Tongue (tissue), 3 donors: ENCODE measurements at places on chromosomes 13 and 19. TPM values are rescaled to one million over a fixed set of nuclear protein-coding genes. Genes with fewer than 3 reads are reported as not detected.

DNA sequence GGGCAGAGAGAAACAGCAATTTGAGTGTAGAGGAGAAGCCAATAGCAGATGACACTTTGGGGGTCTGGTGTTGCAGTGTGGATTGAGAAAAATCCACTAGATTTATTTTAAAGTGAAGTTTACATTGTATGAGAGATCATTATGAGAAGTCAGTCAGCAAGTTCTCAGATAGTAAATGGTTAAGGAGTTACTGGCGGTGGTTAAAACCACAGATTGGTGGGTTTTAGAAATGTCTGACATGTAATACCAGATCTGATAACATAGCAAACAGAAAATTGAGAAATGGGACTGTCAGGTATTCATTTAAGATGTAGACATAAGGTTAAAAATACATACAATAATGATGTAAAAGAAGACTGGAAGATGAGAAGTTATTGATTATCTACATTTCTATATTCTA lies 7.2 kb downstream of the ABHD13 start:
- no peak for DNase-seq

GRCh38 chr13:79222427-79223205 lies 183.4 kb downstream of the RBM26 start:
- no peak for DNase-seq

DNA sequence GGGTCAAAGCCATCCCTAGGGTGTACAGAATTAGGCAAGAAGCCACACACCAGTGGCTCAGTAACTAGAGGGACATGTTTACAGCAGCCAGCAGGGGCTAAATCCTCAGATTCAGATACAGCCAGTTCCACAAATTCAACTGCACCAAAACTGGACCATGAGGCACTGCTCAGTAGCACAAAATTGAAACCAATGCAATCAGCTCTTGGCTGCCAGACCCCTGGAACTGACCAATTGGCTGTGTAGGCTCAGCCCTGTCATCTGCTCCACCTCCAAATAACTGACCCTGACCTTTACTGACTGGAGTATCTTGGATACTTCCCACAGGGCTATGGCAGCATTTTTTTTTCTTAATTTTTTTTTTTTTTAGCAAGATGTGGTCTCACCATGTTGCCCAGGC lies 226.5 kb downstream of the FOXO1 start:
- DNase-seq, result no peak

- no peak for DNase-seq
Measured at GRCh38 chr13:42804244-42804874, 23.0 kb downstream of the FAM216B start.

- no peak for DNase-seq
Measured at GRCh38 chr19:31300422-31300821, 48.8 kb downstream of the TSHZ3 start.

DNA sequence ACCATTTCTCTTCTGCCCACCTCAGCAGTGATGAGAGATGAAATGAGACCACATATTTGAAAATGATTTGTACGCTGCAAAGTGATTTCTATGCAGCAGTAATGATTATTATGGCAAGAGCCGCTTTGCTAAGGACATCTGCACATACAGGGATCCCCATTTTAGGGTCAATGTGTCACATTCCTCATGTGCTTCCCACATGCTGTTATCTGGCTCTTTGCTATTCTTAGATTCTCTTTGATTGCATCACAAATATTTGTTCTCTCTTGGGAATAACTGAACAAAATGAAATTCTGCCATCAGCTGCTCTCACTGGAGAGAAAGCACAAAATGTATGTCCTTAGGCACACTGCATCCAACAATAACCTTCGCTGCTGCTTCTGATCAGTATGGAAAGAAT lies 209.5 kb upstream of the IPO5 start:
- DNase-seq, result no peak

DNA sequence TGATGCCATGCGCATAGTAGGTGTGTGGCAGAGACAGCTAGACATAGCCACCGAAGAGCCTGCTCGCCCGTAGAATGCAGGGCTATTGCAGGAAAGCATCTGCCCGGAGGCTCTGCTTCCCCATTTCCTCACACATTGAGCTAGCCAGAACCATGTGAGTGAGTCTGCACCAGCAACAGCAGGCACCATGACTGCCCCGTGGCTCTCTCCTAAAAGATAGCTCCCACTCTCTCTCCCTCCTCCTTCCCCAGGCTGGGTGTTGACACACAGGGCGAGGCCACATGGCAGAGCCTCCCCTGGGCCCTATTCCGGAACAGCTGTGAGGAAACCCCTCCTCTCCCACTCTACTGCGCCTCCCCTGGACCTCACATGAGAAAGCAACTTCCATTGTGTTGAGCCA lies 52.3 kb upstream of the ATP12A start:
- no peak for DNase-seq

DNA sequence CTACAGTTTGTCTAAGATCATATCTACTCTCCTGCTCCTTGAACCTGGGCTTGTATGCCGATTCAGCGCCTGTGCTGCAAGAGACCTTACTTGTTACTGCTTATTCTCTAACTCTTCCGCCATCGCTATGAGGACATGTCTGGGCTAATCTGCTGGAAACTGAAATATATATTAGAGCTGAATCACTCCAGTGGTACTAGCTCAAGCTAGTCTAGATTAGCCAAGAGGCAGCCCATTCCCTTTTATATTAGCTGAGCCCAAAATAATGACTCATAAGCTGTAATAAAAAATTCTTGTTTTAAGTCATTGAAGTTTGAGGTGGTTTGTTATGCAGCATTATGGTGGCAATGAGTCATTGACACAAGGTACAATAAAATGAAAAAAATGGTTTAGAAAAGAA lies 52.8 kb downstream of the SLC6A16 start:
- DNase-seq, result no peak

DNA sequence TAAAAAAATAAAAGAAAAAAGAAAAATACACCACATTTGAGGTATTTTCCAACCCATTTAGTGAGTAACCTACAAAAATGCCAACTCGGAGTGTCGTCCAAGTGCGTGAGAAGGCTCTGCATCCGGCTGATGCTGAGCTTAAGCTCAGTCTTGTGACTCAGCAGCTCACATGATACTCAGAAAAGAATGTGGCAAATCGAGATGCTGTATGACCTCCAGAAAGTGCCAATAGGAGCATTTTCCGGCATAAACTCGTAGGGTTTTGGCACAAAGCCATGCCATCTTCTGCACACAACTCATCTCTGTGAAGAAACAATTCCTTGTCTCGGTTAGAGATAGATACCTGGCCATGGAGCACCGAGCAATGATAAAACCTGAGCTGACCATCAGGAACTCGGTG lies 58.5 kb downstream of the TRPM4 start:
- DNase-seq, result peak; percentile 15

DNA sequence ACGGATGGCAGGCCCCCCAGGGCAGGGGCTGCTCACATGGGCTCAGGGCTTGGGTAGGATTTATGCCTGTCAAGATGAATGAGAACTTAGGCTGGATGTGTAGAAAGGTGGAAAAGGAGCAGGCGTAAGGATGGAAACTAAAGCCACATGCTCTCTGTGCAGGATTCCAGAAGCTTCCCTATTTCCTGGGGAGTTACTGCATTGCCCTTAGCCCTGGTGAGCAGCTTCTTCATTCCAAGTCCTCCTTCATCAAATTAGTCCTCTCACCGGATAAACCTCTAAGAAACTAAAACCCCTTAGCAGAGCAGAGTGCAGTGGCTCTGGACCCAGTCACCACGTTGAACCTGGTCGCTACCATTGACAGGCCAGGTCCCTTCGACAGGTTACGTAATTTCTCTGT lies 7.4 kb downstream of the ATP12A start:
- no peak for DNase-seq

DNA sequence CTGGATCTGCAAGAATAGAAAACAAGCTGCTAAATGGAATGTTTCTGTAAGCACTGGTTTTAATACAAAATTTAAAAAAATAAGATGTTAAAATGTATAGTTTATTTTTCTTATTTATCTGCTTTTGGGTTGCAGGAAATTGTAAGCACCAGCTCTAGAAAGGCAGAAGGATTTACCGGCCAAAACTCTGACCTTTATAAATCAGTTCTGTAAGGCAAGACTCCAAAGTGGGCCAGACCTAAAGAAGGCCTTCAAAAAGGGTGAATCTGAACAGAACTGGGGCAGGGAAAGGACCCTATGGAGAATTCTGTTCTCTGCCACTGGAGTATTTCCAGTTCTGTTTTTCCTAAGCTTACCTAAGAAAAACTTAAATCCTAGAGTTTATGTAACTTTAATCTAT lies 19.3 kb downstream of the ZNF100 start:
- DNase-seq, result no peak

DNA sequence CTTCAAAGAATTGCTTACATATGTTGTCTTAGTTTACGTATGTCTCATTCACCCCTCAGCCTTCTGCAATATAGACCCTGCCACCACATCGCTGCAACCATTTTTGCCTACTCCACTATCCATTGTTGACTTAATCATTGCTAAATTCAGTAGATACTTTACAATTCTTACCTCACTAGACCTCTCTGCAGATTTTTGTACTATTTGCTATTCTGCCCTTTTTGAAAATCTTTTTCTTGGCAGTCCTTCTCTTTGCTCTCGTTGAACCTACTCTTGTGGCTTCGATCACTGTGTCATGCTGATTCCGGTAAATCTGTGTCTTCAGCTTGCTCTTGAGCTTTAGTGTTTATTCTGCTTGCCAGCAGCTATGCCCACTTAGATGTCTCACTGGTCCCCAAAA lies 81.2 kb downstream of the CDK8 start:
- DNase-seq, result no peak

- DNase-seq, result no peak
Measured at GRCh38 chr19:28074773-28075172, 1138.2 kb downstream of the UQCRFS1 start.

- peak; percentile 12 for DNase-seq
Measured at GRCh38 chr13:31476266-31476665, 263.1 kb upstream of the RXFP2 start.

DNA sequence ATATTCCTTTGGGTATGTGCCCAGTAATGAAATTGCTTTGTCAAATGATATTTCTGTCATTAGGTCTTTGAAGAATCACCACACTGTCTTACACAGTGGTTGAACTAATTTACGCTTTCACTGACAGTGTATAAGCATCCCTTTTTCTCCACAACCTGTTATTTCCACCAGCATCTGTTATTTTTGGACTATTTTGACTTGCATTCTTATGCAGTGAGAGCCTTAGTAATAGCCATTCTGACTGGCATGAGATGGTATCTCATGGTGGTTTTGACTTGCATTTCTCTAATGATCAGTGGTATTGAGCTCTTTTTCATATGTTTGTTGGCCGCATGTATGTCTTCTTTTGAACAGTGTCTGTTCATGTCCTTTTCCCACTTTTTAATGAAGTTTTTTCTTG lies 92.0 kb upstream of the SPATA13 start:
- DNase-seq, result no peak

GRCh38 chr13:98619556-98619955 lies 42.6 kb upstream of the STK24 start:
- DNase-seq, result no peak

GRCh38 chr19:57348136-57348535 lies 2.9 kb upstream of the ZNF304 start:
- DNase-seq, result no peak

DNA sequence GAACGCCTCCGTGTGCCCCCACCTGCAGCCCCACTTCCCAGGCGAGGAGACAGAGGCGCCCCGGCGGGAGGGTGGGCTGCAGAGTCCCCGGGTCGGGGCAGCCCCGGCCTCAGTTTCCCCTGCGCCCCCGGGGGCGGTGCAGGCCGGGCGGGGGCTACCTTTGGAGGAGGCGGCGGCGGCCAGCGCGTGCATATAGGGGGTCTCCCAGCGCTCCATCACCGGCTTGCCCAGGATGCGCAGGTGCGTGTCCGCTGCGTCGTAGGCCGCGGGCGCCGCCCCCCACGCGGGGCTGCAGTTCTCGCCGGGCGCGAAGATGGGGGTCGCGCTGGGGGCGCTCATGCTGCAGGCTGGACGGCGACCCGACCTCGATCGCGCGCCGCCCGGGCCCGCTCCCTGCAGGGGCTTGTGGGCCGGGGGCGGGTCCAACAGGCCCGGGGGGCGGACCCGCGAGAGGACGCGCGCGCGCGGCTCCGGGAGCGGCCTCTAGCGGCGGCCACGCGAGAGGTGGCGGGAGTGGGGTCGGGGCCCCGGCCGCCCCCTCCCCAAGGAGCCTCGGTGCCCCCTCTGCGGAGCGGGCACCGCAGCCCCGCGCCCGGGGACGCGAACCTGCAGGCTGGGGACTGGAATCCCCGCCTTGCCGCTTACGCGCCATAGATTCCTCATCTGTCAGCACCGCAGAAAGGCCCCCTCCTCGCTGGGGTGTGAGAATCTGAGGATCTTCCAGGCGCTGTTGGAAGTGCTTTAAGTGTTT lies at the start of gene GAMT:
Gene GAMT, minus strand, starts transcription at position 405 of the 751 bp plus-strand sequence. Its CDS starts 66 bp downstream, at position 339.
- peak; percentile 80 for DNase-seq

GRCh38 chr13:23736541-23736940 lies 152.7 kb downstream of the MIPEP start:
- no peak for DNase-seq

DNA sequence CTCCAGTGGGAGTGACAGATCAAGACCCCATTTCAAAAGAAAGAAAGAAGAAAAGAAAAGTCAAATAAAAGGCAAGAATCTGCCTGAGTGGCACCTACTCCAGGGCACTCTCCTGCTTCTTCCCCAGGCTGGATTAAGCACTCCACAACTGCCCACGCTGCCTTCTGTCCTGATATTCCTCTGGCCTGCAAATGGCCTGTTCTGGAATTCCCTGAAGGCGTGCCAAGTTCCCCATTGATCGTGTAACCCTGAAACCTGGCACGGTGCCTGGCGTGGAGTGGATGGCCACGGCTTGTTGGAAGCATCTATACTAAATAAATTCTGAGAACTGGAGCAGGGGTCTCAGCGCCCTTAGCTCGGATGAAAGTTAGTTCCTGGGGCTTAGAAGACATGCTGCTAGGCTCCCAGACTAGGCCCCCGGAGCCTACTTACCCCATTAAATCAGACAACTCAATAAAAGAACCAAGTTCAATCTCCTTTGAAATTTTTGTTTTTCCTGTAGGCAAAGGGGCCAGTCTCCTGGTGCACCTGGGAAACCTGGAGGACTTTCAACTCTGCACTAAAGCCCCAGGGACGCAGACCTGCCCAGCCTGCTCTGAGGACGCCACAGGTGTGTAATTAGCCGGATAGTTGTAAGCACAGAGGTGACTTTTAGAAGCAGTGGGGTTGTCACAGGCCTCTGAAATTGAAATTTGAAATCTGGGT lies 21.9 kb downstream of the ANKRD27 start:
- DNase-seq, result peak; percentile 66

DNA sequence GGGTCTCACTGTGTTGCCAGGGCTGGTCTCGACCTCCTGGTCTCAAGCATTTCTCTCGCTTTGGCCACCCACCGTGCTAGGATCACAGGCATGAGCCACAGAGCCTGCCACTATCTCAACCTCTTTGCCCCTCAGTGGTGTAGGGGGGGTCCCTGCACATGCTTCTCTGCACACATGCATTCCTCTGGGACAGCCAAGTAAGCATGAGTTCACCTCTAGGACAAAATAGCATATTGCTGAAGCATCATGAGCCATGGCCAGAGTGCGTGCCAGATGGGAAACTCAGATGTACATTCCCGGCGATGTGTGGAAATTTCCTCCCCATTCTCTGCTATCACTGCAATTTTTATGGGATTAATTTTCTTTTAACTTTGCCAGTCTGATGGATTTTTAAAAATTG lies 23.1 kb downstream of the CHAF1A start:
- DNase-seq, result no peak

GRCh38 chr13:39415008-39415802 lies 187.8 kb downstream of the LHFPL6 start:
- DNase-seq, result peak; percentile 91

MAG gene
- 2.3 TPM for total RNA-seq

CEACAM5 gene
- total RNA-seq, result 5.4 TPM

KCNRG gene
- 4.3 TPM for total RNA-seq

CEACAM8 gene
- not detected for total RNA-seq

FUT2 gene
- total RNA-seq, result 3.0 TPM

CABP5 gene
- not detected for total RNA-seq

GALP gene
- total RNA-seq, result not detected

OR4F17 gene
- not detected for total RNA-seq
